Activated T-cell treated with anti-CD3 and anti-CD28 coated beads, Interleukin-2, amount 50 U/mL, for 48 hours (primary cell): ENCODE measurements at places on chromosomes 7 and 10.

- DNase-seq, result no peak
Observed at GRCh38 chr7:68371985-68372384, 1226.3 kb upstream of the AUTS2 start.

- DNase-seq, result no peak
Observed at GRCh38 chr10:128873411-128874054, 593.5 kb upstream of the MGMT start.

DNA sequence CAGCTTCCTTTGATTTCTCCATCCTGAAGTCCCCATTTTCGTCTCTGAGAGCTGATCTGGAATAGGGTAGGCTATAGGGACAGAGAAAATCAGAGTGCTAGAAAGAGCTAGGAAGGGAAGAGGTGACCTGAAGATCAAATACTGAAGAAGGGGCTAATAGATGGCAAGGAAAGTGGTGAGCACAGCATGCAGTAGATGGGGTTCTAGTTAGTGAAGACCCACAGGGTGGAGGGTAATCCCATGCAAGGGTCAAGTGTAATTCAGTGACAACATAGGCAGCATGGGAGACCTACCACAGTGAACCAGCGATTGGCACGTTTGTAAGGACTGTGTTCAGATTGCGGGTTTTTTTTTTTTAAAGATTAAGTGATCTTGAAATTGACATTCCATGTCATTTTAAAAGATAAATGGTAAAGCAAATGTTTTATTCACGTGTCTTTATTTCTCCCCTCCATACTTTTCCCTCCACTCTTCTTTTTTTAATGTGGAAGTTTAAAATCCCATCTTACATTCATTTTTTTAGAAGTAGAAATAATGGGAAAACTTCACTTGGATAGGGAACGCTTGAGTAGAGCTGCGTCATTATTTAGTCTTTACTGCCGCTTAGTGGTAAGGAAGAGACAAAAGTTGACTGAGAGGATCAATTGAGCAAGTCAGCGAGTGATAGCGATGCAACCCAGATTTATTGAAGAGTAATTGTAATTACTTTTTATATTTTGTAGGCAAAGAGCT, 21.0 kb upstream of the ABI1 start:
- no peak for DNase-seq

DNA sequence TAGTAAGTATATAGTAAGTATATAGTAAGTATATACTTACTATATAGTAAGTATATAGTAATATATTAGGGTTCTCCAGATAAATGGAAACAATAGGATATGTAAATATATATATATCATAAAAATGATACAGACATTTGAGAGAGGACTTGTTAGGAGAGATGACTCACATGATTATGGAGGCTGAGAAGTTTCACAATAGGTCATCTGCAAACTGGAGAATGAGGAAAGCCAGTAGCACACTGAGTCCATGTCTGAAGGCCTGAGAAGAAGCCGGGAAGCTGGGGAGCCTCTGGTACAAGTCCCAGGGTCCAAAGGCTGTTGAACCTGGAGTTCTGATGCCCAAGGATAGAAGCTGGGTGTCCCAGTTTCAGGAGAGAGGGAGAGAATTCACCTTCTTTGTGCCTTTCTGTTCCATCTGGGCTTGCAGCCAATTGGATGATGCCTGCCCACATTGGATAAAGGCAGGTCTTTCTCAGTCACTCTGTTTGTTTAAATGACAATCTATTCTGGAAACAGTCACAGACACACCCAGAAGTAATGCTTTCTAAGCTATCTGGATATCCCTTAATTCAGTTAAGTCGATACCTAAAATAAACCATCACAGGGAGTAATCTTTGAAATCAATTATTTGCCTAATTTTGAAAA, 205.5 kb upstream of the CDC14C start:
- no peak for DNase-seq

DNA sequence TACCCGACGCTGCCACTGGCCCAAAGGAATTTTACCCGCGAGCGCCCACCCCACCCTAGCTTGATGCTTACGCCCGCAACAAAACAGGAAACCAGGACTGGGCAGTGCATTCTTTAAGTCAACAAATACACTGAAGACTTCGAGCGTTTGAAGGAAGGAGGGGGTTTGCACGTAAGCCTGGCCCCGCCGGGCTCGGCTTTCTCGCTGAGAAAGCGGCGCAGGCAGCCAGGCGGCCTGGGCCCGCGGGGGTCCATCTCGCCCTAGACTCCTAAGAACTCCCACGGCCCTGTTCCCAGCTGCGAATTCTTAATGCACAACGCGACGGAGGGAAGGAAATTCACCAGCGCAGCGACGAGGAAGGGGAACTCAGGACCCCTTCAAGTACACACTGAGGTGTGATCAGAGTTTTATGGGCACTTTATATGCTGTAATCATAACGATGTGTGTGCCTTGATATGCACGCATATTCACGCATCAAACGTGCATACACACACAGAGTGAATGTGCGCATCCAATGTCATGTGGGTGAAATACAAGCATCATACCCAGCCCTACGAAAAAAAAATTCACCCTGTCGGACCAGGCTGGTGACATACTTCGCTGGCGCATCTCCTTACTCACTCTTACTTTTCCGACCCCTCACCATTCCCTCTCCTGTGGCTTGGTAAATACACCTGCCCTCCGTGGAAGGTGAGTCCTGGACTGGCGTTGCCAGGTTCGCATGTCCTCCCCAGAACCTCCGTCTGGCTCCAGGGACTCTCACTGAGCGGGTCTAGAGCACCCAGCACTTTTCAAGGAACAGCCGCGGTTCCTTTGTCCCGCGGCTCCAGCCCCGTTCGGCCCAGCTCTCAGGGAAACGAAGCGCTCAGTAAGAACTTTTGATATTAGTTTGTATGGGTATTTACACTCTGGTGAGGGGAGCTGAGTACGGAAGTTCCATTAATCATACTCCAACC, 5.7 kb upstream of the HOXA13 start:
- no peak for DNase-seq

DNA sequence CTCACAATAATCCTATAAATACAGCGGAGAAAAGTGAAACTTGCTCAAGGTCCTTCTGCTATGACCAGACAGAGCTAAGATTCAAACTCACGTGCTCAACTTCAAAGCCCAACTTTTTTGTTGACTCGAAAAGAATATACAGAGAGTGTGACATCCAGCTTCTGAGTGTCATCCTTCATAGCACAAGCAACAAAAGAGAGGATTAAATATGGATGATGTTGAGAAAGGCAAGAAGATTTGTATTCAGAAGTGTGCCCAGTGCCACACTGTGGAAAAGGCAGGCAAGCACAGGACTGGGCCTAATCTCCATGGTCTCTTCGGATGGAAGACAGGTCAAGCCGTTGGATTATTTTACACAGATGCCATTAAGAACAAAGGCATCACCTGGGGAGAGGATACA, 2.1 kb upstream of the FAM3C start:
- no peak for DNase-seq
